ENCODE measurements at places on chromosomes 4 and X.

DNA sequence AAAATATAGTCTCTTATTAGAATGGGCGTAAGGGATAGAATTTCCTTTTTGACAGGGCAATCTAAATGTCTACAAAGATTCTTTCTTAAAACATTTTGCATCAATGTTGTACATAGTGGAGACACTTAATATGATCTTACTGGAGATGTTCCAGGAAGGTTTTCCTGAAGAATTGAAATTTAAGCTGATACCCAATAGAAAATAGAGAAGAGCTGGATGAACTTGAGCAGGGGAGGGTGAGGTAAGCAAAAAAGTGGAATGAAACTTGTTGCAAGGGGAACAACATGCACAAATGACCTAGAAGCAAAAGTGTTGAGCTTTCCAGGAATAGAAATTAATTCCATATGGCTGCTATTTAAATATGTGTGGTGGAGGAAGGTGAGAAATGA is 19.7 kb downstream of the SLAIN2 start:
- no peak for DNase-seq

DNA sequence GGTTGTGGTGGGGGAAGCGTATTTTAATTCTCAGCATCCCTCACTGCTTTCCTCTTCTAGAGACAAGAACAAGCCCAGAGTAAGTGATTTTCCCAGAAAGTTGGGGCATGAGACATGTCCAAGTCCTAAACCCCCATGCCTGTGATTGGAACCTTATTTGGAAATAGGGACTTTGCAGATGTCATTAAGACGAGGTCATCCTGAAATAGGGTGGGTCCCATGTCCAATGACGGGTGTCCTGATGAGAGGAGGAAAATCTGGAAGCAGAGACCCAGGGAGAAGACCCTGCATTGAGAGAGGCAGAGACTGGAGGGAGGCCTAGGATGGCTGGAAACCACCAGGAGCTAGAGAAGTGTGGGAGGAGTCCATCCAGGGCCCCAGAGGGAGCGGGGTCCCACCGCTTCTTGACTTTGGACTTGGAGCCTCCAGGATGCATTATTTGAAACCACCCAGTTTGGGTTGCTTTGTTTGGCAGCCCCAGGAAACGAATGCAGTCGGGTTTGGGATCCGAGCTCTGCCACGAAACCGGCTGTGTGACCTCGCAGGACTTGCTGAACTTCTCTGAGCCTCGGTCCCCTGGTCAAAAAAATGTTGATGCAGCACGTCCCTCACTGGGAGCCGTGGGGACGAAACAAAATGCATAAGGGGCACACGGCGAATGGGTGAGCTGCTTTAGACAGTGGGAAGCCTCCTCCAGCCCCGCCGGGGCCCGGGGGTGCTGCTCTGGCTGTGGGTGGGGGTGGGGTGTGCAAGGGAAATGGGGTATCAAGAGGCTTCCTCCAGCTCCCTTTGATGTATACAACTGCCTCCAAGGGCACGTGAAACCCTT is 113.9 kb downstream of the CPZ start:
- no peak for DNase-seq

DNA sequence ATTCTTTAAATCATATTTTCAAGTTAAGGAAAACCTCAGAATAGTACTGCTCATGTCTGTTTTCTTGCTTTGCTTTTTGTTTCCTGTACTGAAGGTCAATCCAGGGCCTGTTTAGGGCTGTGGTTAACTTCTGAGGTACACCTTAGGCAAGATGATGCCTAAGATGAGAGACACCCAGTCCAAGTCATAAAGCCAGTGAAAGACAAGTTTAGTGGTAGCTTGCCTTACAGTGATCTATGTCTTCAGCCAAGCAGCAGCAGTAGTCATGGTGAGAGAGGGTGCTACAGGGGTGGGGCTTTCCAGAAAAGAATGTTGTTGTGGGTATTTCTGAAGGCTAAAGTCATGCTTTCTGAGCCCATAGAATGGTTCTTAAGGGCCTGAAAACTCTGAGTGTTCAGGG is 173.7 kb downstream of the VSIG4 start:
- DNase-seq: no peak

DNA sequence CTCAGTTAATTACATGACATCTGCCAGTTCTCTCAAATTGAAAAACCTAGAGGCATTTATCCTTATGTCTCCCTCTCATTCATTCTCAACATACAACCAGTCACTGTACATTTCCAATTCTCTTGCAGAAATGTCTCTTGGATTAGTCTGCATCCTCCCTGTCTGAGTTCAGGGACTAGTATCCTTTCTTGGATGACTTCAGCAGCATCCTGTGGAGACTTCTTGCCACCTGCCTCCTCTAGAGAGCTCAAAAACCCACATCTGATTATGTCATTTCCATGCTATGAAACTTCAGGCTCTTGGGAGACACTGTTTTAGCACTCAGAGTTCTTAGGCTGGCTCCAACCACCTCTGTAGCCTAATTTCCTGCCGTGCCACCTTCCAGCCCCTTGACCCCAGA is 515.1 kb upstream of the DIPK2B start:
- no peak for DNase-seq

DNA sequence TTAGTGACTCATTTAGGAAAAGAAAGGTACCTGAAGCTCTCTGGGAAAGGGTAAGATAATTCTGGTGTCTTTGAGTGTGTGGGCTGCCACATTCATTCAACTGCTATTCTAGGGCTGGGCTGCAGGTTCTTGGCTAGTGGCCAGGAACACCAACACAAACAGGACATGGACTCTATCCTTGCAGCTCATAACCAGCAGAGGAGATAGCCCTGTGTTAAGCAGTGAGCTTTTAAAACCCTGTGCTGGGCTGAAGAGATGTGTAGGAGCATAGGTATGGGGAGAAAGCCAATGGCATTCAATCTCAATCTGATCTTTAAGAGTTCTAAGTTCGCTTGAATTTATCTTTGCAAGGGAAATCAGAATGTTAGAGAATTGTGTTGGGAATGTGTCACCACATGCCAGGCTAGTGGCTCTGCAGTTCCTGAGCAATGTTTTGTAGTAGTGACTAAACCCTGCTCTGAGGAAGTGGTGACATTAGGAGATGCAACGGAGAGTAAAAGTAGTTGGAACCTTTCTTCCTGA is 39.2 kb downstream of the SGMS2 start:
- no peak for DNase-seq
